ENCODE measurements at places on chromosomes 6 and 20.

DNA sequence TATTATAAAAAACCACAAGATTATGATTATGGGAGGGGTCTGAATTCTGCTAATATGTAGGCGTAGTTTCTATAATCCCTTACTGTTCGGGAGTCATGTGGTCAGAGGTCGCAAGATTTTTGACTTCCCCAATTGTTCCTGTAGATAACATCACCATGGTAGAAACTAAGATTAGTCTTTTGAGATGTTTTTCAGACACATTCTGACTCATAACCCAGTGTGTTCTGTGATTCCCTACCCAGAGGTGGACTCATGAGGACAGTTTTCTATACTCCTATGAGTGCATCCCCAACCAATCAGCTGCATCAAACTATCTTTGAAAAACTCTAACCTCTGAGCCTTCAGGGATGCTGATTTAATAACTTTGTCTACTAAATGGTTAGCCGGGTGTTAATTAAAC, 175.5 kb downstream of the RFPL4B start:
- no peak for DNase-seq

- DNase-seq, result no peak
Measured at GRCh38 chr6:85062884-85063283, 298.5 kb upstream of the TBX18 start.

DNA sequence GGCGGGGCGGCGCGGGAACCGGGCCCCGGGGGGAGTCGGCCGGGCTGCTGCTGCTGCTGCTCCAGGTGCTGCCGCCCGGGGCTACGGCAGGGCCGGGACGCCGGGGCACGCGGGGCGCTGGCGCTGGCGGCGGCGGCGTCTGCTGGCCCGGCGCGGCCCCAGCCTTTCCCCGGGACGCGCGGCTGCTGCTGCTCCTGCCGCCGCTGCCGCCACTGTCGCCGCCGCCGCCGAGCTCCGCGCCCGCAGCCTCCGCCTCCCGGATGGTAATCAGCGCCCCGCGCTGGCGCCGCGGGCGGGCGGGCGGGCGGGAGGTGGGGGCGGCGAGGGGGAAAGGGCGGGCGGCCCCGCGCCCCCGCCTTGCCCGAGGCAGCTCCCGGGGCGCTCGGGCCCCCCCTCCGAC, 306 bp downstream of the EBF4 start:
- DNase-seq, result no peak

DNA sequence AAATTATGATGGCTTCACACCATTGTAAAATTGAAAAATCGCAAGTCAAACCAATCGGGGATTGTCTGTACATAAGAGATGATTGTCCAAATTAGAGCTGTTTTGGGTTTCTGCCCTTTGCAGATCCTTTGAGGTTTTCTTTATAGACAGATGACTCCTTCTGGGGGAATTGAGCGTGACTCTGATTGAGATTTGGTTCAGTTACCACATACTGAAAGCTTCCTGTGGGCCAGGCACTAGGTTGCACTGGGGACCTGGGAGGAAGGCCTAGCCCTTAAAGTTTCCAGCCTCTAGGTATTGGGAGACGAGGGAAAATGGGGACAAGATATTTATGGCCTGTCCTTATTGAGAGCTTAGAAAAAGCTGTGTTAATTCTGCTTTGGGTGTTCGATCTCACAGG, 9.2 kb downstream of the VAPB start:
- DNase-seq, result no peak

DNA sequence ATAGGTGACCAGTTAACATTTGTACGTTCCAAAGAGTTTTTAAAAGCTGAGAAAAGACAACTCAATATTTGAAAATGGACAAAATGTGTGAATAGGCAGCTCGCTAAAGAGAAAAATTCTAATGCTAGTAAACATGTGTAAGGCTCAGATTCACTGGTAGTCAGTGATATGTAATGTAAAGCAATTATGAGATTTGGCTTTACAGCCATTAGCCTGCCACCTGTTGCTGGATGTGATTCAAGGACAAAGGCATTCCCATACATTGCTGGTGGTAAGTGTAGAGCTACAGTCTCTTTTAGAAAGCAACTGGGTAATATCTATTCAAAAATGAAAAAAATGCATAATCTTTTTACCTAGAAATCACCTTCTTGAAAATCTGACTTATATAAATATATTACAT, 114.3 kb downstream of the COL19A1 start:
- no peak for DNase-seq

DNA sequence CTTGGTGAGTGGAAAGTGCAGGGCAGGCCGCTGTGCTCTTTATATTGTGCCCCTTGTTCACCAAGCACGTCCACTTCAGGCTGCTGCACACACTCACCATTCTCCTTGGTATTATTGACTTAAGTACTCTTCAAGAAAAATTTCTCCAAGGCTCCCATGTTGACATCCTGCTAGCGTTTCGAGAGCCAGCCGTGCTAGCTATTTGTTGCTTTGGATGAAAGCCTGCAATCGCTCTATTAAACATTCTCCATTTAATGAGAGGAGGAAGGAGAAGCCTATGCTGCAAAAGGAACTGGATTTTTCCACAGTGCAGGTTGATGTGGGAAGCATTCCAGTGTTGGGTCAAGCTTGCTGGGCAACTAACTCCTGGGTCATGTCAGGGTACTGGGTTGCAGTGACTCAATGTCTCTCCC, 113.5 kb downstream of the CD83 start:
- no peak for DNase-seq

DNA sequence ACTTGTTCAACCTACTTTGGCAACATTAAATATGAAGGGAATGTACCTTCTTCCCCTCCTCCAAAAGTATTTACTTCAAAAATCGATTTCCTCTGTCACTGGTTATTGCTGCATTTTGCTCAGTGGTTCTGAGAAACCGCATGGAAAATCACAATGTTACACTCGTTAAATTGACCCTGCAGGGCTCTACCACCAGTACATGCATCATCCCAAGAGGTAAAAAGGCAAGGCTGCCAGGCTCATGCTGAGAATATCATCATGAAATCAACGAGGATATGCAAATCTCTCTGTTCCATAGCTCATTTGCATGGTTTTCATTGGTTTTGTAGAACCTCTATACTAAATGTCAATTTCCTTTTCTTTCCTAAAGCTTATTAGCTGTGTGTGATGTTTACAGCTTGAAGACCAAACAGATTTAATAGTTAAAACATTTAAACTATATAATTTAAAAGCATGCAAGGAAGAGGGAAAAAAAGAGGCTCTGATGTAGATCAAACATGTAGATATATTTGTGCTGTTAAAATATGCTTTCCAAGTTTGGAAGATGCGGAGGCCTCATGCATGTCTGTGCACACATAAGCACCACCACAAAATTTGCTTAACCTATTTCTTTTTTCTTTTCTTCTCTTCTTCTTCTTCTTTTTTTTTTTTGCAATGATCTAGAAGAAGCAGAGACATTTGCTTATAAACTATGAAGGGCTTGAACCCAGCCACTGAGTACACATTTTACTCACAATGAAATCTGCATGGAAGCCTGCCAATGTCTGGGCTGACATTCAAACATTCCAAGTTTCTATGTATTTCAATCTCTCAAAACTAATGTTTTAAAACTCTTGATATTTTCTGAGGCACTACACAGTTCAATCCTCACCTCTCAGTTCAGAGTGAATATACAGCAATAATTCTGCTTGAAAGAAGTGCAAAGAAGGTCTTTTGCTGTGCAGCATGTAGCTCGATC, 194.0 kb downstream of the GMPR start:
- DNase-seq, result no peak

DNA sequence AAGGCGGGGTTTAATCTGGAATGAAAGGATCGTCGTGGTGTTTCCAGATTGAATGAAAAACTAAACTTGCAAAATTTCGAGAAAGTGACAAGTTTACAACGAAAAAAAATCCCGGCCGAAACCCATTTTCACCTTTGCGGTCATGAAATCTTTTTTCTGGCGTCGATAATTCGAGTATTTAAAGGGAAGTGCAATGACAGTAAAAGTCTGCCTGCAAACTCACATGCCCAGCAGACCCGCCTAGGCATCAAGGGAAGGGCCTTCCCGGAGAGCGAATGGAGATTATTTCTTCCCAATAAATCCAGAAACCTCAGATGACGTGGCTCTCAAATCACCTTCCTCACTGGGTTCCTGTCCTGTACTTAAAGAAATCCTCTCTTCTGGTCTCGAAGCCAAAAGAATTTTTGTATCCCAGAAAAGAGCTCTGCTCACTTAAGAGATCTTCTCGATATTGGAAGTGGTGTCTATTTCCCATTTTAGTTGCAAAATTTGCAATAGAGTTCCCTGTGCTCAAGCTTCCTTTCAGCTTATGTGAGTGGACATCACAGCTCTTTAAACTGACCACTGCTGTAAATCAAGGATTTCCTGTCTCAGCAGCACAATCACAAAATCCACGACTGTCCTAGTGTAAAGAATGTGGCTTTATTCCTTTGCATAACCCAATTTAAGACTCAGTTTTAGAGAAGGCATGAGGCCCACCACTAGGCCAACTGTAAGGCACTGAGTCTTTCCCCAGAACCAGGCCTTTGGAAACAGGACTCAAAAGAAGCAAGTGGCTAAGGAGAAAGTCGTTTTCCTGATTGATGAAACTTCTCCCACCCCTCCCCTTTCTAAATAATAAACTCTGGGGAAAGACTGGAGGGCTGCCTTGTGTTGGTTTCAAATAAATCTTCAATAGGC, 3.9 kb downstream of the OLIG3 start:
- no peak for DNase-seq

DNA sequence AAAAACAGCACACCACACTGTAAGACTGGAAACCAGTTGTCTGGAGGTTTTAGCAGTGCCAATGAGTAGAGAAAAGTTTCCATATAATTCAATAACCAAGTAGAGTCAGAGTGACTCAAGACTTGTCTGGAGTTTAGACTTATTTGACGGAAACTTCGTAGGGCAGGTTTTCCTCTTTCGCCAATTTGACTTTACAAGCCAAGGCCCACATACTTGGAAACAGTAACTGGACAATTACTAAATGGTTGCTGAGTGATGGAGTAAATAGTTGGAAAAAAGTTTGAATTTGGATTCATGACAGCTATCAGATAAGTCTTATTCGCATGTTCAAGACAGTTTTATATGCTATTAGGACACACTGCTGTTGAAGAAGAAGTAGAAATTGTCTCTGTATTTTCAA, 48.1 kb upstream of the CTAGE9 start:
- DNase-seq, result no peak

GRCh38 chr6:134729561-134729960, 220.3 kb downstream of the ALDH8A1 start:
- DNase-seq, result no peak

DNA sequence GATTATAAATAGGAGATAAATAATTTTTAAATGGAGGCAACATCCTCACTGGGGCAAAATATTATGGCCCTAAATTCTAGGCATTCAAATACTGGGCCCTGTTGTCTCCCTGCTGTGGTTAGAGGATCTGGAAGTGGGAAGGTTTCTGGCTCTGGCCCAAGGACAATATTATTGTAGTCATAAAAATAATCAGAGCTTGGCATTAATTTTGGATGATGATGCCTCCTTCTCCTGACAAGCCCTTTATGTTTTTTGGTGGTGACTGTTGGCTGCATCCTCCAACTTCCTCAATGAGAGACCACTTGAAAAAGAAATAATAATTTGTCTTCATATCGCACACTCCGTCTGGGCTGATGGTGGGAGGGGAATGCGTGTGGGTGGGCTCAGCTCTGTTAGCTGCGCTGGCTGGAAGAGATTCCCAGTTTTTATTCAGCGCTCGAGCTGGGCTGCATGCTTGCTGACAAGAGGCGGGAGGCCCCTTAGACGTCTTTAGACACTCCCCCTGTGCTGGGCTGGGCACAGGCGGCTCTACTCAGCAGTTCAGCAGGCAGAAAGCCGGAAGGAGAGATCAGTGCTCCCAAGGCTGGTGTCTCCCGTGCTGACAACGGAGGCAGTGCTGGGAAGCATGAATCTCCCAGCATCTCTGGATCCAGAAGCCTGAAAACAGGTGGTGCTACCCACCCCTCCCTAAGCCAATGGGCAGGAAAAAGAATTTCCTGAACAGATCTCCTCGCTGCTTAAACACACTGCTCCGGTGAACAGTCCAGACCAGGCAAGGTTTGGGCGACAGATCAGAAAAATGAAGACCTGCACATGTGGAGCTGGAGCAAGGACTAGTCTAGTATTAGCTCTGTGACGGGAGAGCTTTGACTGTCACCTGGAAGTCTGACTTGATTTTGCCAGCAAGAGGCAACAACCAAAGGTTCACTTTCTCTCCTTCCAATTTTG, 97.7 kb downstream of the SYCP2 start:
- DNase-seq, result no peak

- no peak for DNase-seq
Measured at GRCh38 chr20:61500791-61501321, 248.8 kb downstream of the CDH4 start.

DNA sequence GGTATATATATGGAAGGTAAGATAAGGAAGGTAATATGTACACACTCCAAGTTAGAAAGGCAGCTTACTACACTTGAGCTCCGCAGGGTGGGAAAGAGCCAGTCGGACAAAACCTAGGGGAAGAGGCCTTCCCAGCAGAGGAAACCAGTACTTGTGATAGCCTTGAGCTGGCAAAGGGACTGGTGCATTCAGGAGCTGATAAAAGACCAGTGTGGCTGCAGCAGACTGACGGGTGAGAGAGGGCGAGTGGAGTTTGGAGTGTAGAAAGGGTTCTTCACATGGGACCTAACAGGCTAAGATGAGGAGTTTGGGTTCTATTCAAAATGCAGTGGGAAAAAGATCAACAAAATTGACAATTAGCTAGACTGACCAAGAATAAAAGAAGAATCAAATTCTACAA, 49.3 kb upstream of the KIF13A start:
- DNase-seq, result no peak

DNA sequence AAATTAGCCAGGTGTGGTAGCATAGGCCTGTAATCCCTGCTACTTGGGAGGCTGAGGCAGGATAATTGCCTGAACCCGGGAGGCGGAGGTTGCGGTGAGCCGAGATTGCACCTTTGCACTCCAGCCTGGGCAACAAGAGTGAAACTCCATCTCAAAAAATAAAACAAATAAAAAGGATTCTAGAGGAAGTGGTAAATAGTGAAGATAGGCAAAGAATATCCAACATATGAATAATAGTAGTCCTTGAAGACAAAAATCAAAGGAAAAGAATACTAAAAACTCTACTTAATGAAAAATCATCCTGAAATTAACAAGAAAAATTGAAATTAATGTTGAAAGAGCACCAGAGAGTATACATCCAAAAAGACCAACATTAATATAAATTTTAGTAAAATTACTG, 67.0 kb upstream of the MRAP2 start:
- no peak for DNase-seq

DNA sequence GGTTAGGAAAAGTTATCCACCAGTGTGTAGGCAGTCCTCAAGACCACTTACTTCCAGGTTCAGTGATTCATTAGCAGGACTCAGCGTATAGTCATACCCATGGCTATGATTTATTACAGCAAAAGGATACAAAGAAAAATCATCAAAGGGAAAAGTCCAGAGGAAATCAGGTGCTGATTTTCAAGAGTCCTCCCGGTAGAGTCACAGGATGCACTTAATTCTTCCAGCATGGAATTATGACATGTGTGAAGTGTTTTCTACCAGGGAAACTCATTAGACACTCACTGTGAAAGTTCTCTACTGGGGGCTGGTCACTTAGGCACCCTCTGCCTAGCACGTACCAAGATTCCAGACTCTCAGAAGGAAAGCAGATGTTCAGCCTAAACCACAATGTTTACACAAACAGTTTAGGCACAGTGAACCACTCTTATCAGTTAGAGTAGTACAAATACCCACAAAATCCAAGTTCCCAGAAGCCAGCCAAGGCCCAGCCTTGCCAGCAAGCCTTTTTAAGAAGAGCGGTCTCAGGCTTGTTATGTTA, 10.2 kb downstream of the WFDC3 start:
- DNase-seq, result peak; percentile 88
